ENCODE measurements at places on chromosomes 3 and 15.
A peak's percentile ranks its signal among the peaks of the same experiment; 100 is the strongest.

GRCh38 chr3:151407928-151408327, 23.4 kb upstream of the P2RY12 start:
- DNase-seq: no peak

DNA sequence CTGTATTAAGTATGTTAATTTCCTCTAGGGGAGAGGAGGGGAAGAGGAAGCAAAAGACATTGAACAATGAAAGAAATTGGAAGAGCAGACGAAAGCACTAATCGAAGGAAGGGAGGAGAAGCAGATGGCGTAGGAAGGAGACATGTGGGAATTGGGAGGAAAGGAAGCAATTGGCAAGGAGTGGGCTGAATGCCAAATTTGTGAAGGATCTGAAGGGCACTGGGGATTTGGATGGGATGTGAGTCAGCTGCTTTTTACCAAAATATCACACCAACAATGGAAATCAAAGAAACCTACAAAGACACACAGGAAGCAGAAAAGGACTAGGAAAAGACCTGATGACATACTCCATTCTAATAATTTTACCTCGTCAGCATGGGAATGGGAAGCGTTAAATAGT, 1029.8 kb downstream of the ROBO1 start:
- no peak for DNase-seq

GRCh38 chr3:48432411-48433371, 2.8 kb upstream of the PLXNB1 start:
- DNase-seq: peak; percentile 16

DNA sequence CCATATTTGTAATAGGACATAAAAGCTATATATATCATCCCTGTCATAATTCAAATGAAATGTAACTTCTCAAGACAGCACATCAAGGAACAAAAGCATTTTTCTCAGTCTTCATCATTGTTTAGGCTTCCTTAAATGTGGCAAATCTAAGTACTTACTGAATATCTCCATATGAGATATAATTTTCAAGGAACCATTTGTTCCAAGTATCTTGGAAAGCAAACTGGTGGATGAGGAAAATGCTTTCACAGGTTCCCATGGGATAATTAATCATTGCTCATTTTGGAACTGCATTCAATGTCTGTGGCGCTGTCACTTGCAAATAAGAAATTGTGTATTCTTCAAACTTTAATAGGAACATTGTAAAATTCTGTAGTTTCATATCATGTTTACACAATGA, 52.6 kb upstream of the ZNF385D start:
- no peak for DNase-seq

- DNase-seq: no peak
Observed at GRCh38 chr15:27983496-27983895, 115.6 kb downstream of the OCA2 start.

Data from HL-60 (cell line).